NCI-H510A treated with DMSO at 0.1 percent for 48 hours (cell line): ENCODE measurements at places on chromosomes 1 and 21.

DNA sequence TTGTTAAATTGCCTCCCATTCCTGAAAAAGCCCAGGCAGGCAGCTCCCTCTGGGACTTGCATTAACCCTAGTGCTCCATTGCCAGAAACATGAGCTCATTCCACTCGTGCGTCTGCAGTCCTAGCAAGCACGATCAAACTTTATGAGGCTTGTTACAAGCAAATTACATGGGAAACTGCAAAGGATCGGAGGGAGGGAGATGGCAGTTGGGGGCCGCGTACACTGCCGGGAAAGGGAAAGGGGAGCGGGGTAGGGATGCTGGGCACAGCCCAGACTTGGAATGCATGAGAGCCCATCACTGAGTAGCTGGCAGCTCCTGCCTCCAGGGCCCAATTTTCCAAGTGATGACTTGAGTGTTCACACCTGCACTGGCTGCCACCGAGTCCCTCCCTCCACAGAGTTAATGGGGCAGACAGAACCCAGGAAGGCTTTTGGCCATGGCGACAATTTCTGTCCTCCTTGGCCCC lies 169.9 kb downstream of the BRINP2 start:
- DNase-seq = no peak

GRCh38 chr1:225343618-225344017 lies 84.2 kb downstream of the LBR start:
- peak; percentile 14 for DNase-seq

DNA sequence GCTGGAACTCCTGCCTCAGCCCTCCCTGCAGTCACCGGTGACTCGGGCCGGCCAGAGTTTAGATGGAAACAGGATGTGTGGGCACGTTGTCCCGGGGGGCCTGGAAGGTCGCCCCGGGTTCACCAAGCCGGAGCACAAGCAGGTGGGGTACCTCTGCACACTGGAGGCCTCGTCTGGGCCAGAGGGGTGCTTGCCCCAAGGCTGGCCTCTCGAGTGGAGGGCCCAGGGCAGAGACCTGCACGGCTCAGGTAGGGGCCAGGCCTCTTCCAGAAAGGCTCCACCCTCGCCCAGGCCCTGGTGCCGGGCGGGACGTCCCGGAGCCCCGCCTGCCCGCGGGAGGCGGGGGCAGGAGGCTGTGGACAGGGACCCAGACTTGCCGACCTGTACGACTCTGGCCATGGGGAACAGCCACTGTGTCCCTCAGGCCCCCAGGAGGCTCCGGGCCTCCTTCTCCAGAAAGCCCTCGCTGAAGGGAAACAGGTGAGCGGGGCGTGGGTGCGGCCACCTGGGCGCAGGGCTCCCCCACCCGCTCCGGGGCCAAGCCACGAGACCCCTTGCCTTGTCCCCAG lies at the start of gene PLEKHN1:
Gene PLEKHN1, plus strand, starts transcription at position 348 of the 569 bp plus-strand sequence. Its CDS starts 50 bp downstream, at position 398.
- DNase-seq = no peak

GRCh38 chr1:12376236-12377045 lies 146.6 kb downstream of the VPS13D start:
- DNase-seq = no peak

DNA sequence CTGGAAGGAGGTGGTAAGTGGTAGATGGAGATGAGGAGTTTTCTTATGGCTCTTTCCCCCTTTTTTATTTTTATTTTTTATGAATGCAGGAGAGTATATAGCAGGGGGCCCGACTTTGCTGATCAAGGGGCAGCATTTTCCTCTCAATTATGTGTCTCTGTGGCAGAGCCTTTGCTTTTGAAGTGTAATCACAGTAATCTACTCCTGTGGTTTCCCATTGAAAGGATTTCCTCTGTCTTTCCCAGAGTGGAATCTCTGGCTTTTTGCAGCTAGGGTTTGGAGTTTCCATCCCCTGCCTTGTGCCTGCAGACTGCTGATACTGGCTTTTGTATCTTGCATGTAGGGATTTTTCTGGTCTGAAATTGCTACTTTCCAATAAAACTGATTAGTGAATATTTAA lies 29.1 kb downstream of the ARID1A start:
- no peak for DNase-seq
